ENCODE measurements at places on chromosomes 1 and 21.
A peak's percentile ranks its signal among the peaks of the same experiment; 100 is the strongest.

- H3K4me3 ChIP-seq, result no peak overlapping the region
- H3K4me1 ChIP-seq, result no peaks in the 10 kb centered on the region
- H3K27ac ChIP-seq, result no peak overlapping the region
- DNase-seq, result no peak
- peaks cover 19% of the 10 kb centered on the region for H3K36me3 ChIP-seq
These were observed 214.4 kb downstream of the NRIP1 start for GRCh38 chr21:14850394-14850793.

- no peak overlapping the region for H3K27ac ChIP-seq
- H3K36me3 ChIP-seq, result peaks cover 19% of the 10 kb centered on the region
- H3K27me3 ChIP-seq, result no peaks in the 10 kb centered on the region
- H3K4me1 ChIP-seq, result no peaks in the 10 kb centered on the region
These were observed 60.5 kb downstream of the ERI3 start for GRCh38 chr1:44294588-44295007.

GRCh38 chr1:115642168-115643072 lies 650 bp downstream of the VANGL1 start:
- DNase-seq, result no peak
- H3K27me3 ChIP-seq, result peaks cover 30% of the 10 kb centered on the region
- H3K27ac ChIP-seq, result no peak overlapping the region
- peak overlapping the region; percentile 87 for H3K4me3 ChIP-seq
- H3K36me3 ChIP-seq, result peaks cover 20% of the 10 kb centered on the region
- H3K4me1 ChIP-seq, result peaks cover 7% of the 10 kb centered on the region

GRCh38 chr1:51061231-51061918 lies 40.7 kb upstream of the C1orf185 start:
- no peak overlapping the region for H3K4me3 ChIP-seq
- DNase-seq, result no peak
- no peak overlapping the region for H3K27ac ChIP-seq
- no peaks in the 10 kb centered on the region for H3K4me1 ChIP-seq

DNA sequence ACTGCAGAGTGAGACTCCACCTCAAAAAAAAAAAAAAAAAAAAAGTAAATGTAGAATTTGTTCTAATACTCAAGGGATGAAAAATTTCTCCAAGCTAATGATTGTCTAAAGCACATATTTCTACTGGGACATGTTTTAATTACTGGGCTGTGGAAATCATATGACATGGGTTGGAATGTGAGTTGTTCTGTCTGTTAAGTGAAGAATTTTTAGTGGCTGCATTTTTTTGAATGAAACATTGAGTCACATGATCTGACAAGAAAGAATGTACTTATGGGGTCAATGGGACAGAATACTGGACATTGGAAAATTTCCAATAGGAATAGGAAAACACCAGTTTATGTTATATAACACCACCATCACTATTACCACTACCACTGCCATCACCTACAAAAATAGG lies 123.8 kb upstream of the IVNS1ABP start:
- no peaks in the 10 kb centered on the region for H3K4me1 ChIP-seq
- no peak overlapping the region for H3K27ac ChIP-seq
- no peaks in the 10 kb centered on the region for H3K27me3 ChIP-seq
- H3K4me3 ChIP-seq, result no peak overlapping the region
- DNase-seq, result no peak
- no peaks in the 10 kb centered on the region for H3K36me3 ChIP-seq

DNA sequence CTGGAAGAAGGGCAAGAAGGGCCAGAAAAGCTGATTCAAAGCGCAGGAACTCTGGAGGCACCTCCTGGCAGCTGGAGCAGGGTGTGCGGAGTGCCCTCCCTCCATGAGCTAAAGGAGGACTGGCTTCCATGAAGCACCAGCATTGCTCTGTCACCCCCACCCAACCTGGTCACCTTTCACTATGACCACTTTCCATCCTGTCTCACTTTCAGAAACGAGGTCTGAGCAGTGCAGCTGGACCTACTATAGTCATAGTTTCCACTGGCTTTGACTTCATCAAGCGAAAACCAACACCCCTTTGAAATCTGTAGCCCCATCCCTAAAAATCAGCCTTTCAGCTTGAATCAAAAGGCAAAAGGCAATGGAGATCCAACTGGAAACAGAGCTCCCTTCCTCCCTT lies 84.8 kb upstream of the CACNA1E start:
- H3K4me1 ChIP-seq, result no peaks in the 10 kb centered on the region
- peaks cover 5% of the 10 kb centered on the region for H3K27me3 ChIP-seq
- no peak overlapping the region for H3K27ac ChIP-seq

DNA sequence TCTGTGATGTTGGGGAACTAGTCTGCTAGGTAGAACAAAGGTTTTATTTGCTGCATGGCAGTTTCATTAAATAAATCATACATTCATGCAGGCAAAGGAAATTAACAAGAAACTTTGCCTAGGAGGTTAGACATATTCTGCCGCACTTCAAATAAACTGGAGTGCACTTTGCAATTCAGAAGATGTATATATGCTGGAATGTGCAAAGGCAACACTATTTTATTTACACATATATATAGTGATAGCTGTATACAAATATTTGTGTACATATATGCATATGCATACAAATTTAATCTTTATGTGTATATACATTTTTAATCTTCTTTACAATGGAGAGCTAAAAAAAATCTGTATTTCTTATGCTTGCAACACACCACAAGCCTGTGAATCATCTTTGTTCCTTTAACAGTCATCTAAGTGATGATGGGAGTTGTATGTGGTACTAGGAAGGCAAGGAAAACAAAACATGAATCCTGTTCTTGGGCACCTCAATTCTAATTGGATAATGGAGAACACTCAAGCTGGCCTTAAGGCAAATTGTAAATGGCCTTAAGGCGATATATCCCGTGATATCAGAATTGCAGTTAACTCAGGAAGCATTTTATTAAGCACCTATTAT lies 605.8 kb upstream of the CAMK1G start:
- no peak for DNase-seq
- no peak overlapping the region for H3K27ac ChIP-seq
- no peak overlapping the region for H3K4me3 ChIP-seq

DNA sequence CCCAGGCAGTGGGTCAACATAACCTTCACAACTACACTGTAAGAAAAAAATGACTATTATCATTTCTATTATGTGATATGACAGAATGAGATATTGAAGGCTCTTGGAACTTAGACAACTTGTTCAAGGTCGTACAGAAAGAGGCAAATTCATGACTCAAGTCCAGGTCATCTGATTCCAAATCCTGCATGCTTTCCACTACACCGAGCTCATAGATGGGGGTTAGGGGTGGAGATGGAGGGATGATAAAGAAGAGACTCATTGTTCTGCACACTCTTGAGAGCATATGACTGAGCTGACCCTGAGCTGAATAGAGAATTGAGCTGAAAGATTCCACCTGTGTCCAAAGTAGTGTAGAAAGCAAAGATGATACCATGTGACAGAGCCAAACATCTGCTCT lies 2.8 kb downstream of the FCRL6 start:
- no peak overlapping the region for H3K27ac ChIP-seq
- no peak for DNase-seq
- H3K27me3 ChIP-seq, result peaks cover 70% of the 10 kb centered on the region
- no peaks in the 10 kb centered on the region for H3K36me3 ChIP-seq
- H3K4me3 ChIP-seq, result no peak overlapping the region

GRCh38 chr1:203278082-203278884 lies 27.0 kb upstream of the BTG2 start:
- peaks cover 71% of the 10 kb centered on the region for H3K4me1 ChIP-seq
- H3K4me3 ChIP-seq, result peak overlapping the region; percentile 44
- peak; percentile 47 for DNase-seq
- peak overlapping the region; percentile 90 for H3K27ac ChIP-seq

DNA sequence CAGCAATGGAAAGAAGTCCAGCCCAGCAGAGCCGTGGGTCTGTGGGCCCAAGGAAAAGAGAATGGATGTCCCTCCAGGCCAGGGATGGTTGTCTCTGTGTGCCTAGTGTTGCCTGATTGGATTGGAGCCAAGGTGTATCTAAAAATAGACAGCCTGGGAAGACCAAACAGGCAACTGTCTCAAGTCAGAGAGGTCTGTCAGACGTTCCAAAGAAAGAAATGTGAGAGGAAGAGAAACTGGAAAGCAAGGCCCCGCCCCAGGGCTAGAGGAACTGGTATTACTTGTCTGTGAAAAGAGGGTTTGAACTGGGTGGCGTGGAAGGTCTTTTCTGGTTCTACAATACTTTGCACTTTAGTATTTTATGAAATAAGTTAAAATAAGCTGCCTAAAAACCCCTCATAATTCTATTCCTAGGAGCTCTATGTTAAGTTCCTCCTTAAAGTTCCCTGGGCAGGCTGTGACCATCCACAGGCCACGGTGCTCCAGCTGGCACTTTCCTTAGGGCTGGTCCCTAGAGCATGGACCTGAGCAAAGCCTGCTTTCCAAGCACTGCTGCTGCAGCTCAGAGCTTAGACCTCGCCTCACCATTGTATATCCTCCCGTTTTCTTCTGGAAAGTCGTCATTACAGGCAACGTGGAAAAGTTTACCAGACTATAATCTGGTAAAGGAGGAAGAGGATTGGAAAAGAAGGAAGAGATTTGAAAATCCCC lies 151.6 kb downstream of the DISC1 start:
- DNase-seq, result no peak
- H3K36me3 ChIP-seq, result peaks cover 12% of the 10 kb centered on the region
- H3K4me3 ChIP-seq, result no peak overlapping the region

DNA sequence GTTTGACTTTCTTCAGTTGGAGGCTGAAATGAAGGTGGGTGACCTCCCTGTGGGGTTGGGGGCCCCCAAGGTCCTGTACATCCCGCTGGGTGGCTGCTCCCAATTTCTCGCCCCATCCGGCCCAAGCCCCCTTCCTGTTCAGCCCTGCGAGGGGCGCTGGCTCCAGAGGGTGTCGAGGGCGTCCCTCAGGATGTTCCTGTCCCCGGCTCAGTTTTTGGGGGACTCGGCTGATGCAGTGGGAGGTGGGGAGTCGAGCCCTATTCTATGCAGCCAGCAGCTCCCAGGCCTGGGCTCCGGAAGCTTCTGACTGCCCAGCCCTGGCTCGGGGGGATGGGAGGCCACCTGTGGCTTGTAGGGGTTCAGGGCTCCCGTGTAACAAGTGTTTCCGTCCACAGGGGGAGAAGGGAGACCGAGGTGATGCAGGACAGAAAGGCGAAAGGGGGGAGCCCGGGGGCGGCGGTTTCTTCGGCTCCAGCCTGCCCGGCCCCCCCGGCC lies 38.2 kb downstream of the SLC19A1 start:
- H3K4me3 ChIP-seq, result no peak overlapping the region
- peak overlapping the region; percentile 53 for H3K27ac ChIP-seq
- no peaks in the 10 kb centered on the region for H3K36me3 ChIP-seq
- no peaks in the 10 kb centered on the region for H3K4me1 ChIP-seq

- no peak for DNase-seq
- no peak overlapping the region for H3K27ac ChIP-seq
- no peak overlapping the region for H3K4me3 ChIP-seq
- H3K27me3 ChIP-seq, result peaks cover 68% of the 10 kb centered on the region
These were observed 67.5 kb downstream of the DISC1 start for GRCh38 chr1:231694075-231694431.

DNA sequence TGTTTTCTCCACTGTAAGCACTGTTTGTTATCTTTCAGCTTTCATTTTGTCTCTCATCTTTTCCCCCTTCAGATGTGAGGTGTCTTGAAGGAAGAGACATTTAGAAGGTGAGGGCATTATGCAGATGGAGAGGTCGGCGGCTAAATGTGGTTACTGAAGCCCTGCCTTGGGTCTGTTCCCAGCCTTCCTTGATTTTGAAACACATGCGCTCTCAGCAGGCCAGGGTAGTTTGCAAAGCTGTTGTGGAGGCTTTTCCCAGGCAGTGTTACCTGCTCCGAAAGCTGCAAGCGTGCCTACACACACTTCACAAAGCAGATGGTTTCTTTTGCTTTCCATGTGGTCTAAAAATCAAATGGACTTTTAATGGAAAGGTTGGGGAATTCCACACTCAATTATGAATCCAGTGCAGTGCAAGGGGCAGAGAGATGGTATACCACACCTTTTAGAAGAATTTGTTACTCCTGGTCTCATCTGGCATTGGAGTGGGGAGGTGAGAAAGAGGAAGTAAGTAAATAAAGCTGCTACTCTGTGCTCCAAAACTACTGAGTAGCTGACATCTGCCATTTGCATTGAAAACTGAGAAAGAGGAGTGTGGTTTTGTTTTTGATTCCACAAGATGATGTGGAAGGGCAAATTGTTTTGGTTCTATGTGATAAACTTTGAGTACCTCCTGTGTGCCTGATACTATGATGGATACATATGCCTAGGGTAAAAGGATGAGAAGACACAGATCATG lies 91.9 kb downstream of the NFIA start:
- H3K27me3 ChIP-seq, result peaks cover 5% of the 10 kb centered on the region
- H3K36me3 ChIP-seq, result no peaks in the 10 kb centered on the region
- no peaks in the 10 kb centered on the region for H3K4me1 ChIP-seq
- DNase-seq, result no peak
- H3K27ac ChIP-seq, result no peak overlapping the region

- DNase-seq, result no peak
- no peak overlapping the region for H3K27ac ChIP-seq
- no peak overlapping the region for H3K4me3 ChIP-seq
These were observed 310.6 kb downstream of the LRRIQ3 start for GRCh38 chr1:73887412-73887811.

- no peak overlapping the region for H3K4me3 ChIP-seq
- H3K27ac ChIP-seq, result no peak overlapping the region
- peaks cover 10% of the 10 kb centered on the region for H3K4me1 ChIP-seq
- H3K36me3 ChIP-seq, result no peaks in the 10 kb centered on the region
- no peak for DNase-seq
These were observed 44.6 kb downstream of the CTTNBP2NL start for GRCh38 chr1:112440574-112440973.

DNA sequence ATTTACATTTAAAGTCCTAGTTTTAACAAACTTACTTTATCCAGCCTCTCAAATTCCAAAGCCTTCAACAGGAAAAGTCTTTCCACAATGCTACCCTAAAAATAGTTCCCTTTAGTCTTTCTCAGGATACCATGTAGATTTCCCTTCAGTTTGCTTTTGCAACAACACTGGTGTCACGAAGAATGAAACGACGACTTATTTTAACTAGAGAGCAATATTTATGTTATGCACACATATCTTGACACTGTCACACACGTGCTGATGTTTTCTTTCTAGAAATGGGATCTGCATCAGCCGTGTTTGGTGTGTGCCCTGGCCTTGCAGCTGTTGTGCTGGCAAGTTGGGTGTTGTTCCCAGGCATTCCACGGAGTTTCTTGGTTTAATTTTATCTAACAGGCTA lies 75.5 kb downstream of the SIPA1L2 start:
- no peaks in the 10 kb centered on the region for H3K4me1 ChIP-seq
- no peak for DNase-seq
- peaks cover 4% of the 10 kb centered on the region for H3K27me3 ChIP-seq
- H3K4me3 ChIP-seq, result no peak overlapping the region

GRCh38 chr1:235342039-235342438 lies 13.7 kb downstream of the GGPS1 start:
- H3K4me1 ChIP-seq, result peaks cover 8% of the 10 kb centered on the region
- DNase-seq, result no peak
- H3K27ac ChIP-seq, result no peak overlapping the region
- H3K27me3 ChIP-seq, result no peaks in the 10 kb centered on the region

- peaks cover 2% of the 10 kb centered on the region for H3K4me1 ChIP-seq
- no peak for DNase-seq
- no peak overlapping the region for H3K4me3 ChIP-seq
- H3K36me3 ChIP-seq, result peaks cover 8% of the 10 kb centered on the region
These were observed 25.2 kb upstream of the DYRK1A start for GRCh38 chr21:37341254-37341960.

Measured in naive B cell (primary cell).